NCI-H2081 (cell line): ENCODE measurements at places on chromosomes 2 and 18.

DNA sequence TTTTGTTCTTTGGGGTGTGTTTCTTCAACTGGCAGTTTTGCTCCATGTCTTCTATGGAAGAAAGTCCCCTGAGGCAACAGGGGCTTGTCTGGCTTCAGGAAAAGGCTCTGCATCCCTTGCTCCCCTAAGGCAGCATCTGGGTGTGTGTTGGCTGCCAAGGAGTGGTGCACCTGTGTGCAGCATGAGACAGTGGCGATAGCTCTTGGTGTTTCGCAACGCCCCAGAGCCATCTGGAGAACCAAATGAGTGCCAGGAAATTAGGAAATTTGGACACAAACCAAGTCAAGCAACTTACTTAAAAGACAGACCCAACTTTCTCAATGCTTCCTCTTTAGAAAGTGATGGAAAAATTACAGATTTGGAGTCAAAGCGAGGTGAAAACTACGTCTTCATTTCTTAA, 1044.4 kb upstream of the CNTNAP5 start:
- no peak for DNase-seq

- DNase-seq = no peak
Measured at GRCh38 chr2:239257511-239257937, 143.3 kb downstream of the HDAC4 start.

DNA sequence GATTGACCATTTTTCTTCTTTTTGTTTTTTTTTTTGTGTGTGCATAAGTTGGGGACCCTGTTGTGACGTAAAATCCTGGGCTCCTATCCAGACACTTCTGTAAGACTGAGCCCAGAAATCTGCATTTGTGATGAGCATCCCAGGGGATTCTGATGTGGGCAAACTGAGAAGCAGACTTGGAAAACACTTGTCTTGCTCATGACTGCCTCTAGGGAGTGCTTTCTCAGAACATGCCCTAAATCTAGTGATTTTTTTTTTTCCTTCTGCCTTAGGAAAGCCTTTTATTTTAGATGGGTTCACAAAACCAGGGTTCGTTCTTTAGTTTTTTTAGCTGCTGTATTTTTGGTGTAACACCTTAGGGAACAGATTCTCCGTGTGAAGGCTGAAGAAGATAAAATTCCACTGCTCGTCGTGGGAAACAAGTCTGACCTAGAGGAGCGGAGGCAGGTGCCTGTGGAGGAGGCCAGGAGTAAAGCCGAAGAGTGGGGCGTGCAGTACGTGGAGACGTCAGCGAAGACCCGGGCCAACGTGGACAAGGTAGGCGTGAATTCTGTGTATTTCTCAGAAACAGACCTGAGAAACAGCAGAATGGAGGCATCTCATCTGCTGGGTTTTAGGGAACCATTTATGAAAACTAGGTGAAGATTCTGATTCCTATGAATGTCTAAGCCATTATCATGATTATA, 36.7 kb downstream of the RALB start:
- DNase-seq = no peak

DNA sequence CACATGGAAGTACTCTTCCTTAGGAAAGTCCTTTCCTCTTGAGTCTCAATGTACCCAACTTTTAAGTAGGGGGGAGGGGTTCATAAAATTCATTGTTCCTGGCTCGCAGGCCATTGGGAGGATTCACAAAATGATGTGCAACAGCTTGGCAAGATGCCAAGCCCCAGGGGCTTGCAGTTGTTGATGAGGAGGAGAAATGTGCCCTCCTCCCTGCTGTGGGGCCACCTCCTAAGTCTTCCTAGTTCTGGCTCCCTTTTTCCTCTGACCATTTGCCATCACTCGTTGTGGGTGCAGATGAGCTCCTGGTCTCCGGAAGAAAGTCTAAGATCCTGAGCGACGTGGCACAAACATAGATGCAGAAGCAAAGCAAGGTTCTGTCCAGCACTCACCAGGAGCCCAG, 435.4 kb downstream of the EIPR1 start:
- no peak for DNase-seq

GRCh38 chr2:241110089-241110606, 8.1 kb upstream of the MTERF4 start:
- no peak for DNase-seq

DNA sequence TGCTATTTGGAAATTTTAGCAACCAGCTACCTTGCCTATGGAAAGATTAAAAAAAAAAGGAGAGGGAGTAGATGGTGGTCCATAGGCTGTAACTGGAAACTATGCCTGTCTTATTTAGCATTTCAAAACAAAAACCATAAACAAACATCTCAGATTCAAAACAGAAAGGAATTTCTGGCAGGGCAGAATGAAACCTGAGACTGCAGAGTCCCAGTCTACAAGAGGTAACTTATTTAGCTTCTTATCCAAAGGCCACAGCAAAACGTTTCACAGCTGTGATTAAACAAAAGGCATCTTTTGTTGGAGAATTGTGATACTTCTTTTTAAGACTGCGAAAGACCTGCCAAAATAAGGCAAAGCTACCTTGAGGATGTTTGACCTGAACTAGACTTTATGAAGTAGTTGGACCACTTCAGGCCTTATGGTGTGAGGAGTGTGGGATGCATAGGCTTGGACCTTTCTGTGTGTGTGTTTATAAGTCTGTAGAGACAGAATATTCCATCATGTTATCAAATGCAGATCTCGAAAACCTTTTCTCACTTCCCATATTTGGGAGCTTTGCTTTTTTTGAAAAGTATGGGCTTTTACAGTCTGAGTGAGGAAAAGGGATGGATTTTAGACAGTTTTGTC, 11.0 kb downstream of the CRIM1 start:
- no peak for DNase-seq

DNA sequence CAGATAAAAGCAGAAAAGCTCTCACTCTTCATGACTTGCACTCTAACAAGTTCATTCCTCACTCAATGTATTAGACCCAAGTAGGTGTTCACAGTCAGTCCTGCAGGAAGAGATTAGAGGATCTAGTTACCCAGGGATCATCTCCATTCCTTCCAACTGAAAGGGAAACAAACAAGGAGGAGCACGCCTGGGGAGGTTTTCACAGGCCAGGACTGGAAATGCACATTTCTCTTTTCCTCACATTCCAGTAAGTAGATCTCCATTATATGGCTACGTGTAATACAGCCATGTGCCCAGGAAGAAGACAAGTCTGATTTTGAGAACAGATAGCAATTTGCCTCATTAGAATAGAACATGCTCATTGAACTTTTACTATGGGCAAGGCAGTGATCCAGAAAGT, 1132.2 kb upstream of the FAM98A start:
- no peak for DNase-seq

DNA sequence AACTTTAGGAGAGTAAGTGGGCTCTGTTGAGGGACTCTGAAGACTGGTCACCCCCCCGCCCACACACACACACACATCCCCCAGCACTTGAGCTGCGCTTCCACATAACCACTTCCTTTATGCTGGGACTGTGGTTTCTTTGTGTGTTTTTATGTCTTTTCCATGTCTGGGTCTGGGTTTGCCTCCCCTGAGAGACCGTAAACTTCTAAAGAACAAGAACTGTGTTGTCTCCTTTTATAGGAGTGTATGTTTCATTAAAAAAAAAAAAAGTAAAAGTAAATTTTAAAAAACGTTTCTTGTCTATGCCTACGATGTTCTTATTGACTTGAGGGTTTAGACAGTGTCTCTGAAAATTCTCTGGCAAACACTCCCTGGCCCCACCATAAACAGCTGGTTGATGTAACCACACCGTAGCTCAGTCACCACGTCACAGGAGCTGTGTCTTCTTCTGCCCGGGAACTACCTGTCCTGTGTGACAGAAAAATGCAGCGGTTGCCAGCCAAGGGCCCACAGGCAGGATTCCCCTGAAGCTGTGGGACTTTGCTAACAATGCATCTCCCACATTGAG, 68.0 kb downstream of the KLHL29 start:
- DNase-seq = no peak

- DNase-seq = no peak
Measured at GRCh38 chr2:171334171-171334570, 99.6 kb downstream of the METTL8 start.

- DNase-seq = no peak
Measured at GRCh38 chr2:171963198-171963597, 36.6 kb upstream of the METAP1D start.

DNA sequence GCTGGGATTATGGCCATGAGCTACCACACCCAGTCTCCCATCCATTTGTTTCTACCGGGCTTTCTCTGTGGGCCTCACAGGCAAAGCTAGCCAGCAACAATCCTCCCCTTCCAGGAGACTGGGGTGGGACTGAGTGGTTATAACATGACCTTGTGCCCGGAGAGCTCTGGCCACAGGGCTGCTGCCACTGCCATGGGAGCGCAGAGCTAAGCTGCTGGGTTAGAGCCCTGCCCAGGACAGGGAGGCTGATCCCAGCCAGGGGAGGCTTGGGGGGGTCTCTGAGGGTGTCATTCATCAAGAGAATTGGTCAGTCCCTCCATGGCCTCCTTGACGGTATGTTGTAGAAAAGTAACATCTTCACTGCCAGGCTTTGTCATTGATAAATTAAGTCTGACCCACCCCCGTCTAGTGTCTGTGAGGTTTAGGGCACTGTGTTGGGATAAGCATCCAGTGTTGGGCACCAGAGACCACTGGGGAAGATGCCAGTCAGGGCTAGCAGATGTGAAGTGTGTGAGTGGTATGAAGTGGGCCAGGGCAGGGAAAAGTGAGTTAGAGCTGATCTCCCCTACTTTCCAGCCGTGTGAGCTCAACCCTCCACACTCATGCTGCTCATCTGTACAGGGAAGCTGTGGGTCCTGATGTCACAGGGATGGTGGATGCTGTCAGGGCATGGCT, 368.4 kb upstream of the HS6ST1 start:
- no peak for DNase-seq

DNA sequence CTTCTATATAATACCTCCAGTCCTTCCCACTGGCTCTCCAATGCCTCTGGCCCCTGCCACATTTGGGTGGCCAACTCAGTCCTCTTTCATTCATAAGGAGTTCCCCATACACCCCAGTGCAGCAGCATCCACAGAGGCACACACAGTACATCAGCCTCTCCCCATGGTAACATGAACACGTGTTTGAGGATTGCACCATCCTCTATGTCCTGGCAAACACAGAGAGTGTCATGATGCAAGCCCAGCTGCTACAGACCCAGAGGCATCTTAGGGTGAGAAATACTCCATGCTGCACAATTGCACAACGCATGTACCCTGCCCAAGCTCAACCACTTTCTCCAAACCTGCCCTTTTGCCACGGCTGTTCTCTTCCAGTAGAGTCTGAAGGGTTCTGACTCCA, 11.5 kb downstream of the IGFBP5 start:
- DNase-seq = no peak

DNA sequence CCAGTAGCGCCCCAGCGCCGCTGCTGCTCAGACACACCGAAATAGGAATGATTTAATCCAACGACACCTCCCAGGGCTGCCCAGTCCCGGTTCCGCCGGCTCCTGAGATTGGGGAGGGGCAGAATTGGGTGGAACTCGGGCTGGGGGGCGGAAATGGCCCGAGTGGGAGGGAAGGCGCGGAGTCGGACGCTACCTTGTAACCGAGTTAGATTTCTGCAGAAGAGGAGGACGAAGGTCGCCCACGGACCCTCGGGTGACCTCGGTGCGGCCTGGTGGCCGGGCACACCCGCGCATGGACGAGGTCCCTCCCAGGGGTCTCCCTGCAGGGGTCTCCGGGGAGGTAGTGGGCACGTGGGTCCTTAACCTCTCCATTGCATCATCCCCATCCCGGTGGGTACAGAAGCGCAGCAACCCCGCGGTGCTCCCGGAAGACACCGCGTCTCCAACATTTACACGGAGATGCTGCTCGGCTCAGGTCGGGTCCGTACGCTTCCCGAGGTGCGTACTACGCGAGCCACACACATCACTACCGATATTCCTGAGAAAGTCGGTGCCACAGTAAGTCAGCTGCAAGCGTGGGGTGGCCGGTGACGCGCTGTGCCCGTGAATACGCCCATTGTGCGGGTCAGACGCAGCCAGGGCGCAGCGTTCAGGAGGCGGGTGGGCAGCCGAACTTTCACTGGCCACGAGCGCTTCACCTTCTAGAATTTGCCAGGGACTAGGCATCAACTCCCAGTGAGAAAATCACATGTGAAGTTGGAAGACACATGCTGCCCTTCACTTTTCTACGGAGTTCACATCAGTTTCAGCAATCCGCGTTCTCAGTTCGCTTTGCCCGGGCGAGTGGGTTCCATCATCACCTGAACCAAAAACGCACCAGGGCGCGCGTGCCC, 3.0 kb downstream of the ZNF516 start:
- DNase-seq = peak; percentile 69

DNA sequence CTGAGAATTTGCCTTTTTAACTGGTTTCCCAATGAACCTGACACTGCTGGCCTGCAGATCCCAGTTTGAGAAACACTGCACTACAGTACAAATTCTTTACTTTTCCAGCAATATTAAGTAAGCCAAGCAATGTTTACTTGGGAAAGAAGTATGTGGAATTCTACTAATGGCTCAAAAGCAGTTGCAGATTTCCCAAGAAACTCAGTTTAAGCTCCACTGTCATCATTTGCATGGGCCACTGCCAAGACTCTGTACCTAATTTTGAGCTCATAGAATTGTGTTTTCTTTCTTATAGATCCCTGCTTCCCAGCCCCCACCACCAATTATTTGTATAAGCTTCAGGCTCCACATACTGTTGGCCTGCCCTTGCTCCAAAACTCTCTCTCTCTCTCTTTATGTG, 676.1 kb downstream of the RNF144A start:
- DNase-seq = peak; percentile 34

GRCh38 chr2:28469304-28469703, 26.6 kb upstream of the PLB1 start:
- DNase-seq = no peak

- DNase-seq = no peak
Measured at GRCh38 chr2:190722061-190722759, 73.3 kb downstream of the NAB1 start.

DNA sequence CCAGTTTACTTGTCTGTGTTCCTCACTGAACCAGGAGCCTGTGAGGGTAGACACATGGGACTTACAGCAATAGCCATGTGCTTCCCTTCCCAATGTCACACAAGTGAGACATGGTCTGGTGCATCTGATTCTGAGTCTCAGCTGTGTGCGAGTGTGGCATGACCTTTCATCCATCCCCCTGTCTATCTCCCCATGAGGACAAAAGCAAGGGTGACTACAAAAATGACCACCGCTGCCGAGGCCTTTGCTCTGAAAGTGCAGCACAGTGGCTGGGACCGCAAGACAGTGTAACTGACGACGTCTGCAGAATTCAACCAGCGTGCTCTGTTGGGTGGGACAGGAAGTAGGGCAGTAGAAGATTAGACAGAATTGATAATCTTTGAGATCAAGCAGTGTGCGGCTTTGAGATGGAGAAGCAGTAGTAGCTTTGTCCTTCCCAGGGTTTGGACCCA, 50.5 kb downstream of the RAB31 start:
- DNase-seq = no peak

DNA sequence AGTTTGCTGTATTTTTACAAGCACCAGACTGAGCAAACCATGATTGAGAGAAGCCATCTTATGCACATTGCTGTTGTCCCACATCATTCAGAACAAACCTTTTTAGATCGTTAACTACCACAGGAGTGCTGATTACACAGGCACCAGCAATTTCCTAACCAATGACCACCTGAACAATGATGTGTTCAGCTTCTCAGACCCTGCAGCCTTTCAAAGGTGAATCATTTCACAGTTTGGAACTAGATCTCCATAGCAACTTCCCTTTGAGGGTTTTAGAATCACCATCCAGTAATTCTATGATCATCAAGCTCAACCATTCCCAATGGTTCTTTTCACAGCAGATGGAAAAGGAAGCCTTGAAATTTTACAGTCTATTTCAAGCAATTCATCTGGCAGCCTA, 71.4 kb downstream of the OLA1 start:
- DNase-seq = peak; percentile 84

- no peak for DNase-seq
Measured at GRCh38 chr2:164224007-164224406, 397.3 kb downstream of the GRB14 start.

- no peak for DNase-seq
Measured at GRCh38 chr2:147482916-147483669, 361.7 kb upstream of the ACVR2A start.

GRCh38 chr2:76197842-76198448, 487.2 kb upstream of the GCFC2 start:
- peak; percentile 44 for DNase-seq
